Activated CD4-positive, alpha-beta T cell treated with anti-CD3 and anti-CD28 coated beads, Interleukin-2, amount 10 ng/mL, durations not matched to agents 24 days and 14 days (primary cell): ENCODE measurements at places on chromosomes 16 and 17. TPM values are rescaled to one million over a fixed set of nuclear protein-coding genes. Genes with fewer than 3 reads are reported as not detected.

Gene HBA2
- total RNA-seq, result 0.33 TPM in 1 of 2 replicates, not detected in the other

Gene GALR2
- 2.3 and 2.7 TPM in 2 replicates for total RNA-seq

Gene MC1R
- total RNA-seq, result 4.6 and 5.9 TPM in 2 replicates

DNA sequence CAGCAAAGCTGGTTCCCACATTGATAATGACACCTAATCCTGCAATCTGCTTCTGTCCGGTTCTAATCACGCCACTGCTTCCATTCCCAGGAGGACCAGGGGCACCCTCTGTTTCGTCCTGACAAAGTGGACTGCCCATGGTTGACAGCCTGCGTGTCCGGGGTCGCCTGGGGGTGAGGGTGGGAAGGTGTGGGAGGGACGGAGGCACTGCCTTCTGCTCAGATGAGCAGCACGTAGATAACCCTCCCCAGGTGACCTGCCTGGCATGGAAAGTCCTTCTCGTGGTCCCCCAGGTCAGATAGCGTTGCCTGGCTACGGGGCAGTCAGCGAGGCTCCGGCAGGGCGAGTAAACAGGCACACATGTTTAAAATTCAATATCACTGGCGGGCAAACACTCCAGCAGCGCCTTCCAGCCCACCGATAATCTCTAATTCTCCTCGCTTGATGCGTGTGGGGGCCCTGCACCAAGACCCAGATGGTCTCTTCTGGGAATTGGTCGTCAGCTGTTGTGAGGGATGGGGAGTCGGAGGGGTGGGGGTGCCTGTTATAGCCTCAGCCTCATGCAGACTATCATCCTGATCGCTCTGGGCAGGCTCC, 132.2 kb downstream of the RAP1GAP2 start:
- H3K27me3 ChIP-seq, result no peaks in the 10 kb centered on the region
- H3K4me3 ChIP-seq, result no peak overlapping the region
- peaks cover 2% of the 10 kb centered on the region for H3K4me1 ChIP-seq
